Pons (tissue), 1 donor: ENCODE measurements at places on chromosomes 7 and 10.

GRCh38 chr7:129707910-129708499 lies 96.5 kb downstream of the NRF1 start:
- DNase-seq: no peak

- DNase-seq: no peak
Measured at GRCh38 chr10:75746356-75746755, 314.9 kb downstream of the LRMDA start.

DNA sequence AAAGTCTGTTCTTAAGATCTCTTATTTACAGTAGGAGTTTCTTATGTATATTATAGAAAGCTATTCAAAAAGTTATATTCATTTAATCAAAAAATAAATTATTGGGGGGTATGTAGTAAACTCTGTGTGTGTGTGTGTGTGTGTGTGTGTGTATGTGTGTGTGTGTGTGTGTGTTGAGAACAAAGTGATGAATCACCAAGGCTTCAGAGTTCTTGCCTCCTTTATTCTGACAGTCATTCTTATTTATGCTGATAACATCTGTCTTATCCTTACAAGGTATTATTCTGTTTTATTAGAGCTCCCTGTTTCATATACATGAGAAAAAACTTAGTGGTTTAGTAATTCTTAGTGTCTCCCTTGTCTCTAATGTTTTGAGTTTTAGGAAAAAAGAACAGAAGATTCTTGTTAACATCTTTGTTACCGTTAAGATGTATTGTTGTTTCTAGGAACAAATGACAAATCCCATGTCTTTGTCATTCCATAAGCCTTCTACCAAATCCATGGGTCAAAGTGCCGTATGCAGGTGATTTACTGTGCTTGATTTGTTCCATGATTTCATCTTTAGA lies 424.0 kb downstream of the EXOC4 start:
- no peak for DNase-seq

DNA sequence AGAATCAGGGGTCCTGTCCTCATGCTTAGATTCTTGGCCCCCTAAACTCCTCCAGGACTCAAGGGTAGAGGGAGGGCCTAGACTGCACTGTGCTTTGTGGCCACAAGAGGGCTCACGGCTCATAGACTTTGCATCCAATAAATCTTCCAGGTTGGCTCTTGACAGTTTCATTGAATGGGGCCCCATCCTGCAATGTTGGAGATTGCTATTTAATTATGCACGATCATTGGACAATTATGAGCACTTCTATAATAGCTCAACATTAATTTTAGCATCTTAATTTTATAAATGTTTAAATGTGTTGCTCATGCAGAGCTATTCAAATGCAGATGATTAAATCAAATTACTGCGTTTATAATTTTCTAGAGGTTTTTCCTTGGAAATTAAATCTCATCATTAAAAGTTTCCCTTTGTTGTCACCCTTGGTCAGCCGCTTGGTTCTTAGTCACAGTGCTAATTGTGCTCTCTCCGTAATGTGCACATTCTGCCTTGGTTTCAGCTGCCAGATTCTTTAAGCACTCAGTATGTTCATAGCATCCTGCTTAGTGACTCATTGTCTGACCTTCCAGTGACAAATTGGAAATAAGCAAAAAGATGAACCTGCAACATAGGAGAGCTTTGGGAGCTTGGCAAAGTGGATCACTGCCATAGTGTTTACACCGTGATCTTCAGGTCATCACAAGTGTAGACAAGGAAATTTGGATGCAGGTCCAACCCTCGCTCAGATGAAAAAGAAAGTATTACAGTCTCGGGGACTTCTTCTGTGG lies 33.4 kb upstream of the PLPP4 start:
- peak; percentile 55 for DNase-seq

GRCh38 chr7:139695588-139695987 lies 82.2 kb downstream of the HIPK2 start:
- no peak for DNase-seq

GRCh38 chr10:95314192-95314918 lies 23.6 kb upstream of the PDLIM1 start:
- DNase-seq: no peak

GRCh38 chr10:13347500-13348156 lies 465 bp downstream of the SEPHS1 start:
- peak; percentile 69 for DNase-seq

DNA sequence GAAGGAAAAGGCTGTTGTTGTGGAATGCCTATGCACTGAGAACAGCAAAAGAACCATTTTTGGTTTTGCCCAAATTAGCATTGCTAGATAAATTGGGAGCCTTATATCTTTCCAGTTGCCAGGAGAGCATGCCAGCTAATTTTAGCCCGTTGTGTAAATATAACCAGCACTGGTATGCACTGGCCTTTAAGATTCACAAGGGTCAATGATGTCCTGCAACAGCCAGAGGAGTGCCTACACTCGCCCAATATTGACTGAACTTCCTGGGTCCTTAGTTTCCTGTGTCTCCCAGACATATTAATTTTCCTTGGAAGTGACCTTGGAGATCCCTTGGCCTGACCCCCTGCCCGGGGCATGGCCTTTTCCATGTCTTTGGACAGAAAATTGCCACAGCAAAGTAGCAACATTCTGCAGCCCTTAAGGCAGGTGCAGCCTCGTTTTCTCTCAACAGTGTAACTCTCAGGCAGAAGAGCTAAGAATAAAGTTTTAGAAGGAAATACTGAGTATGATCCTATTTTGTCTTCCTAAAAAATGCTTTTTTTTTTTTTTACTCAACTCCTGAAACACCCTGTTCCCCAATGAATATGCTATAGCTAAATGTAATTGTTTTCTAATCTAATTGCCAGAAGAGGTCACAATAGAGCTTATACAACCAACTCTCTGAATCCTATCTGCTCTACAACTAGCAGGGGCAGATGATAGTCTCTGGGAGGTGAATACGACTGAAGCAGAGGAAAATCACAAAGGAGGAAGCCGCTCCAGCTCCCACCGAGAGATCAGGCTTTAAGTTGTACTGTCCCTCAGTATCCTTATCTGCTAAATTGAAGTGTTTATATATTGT lies 131.9 kb upstream of the PCGF5 start:
- peak; percentile 74 for DNase-seq

- DNase-seq: no peak
Measured at GRCh38 chr10:131850383-131850870, 50.4 kb upstream of the PPP2R2D start.

GRCh38 chr7:102454468-102454867 lies 10.2 kb downstream of the ALKBH4 start:
- no peak for DNase-seq

- peak; percentile 57 for DNase-seq
Measured at GRCh38 chr7:65980478-65981250, 1.3 kb downstream of the GUSB start.

DNA sequence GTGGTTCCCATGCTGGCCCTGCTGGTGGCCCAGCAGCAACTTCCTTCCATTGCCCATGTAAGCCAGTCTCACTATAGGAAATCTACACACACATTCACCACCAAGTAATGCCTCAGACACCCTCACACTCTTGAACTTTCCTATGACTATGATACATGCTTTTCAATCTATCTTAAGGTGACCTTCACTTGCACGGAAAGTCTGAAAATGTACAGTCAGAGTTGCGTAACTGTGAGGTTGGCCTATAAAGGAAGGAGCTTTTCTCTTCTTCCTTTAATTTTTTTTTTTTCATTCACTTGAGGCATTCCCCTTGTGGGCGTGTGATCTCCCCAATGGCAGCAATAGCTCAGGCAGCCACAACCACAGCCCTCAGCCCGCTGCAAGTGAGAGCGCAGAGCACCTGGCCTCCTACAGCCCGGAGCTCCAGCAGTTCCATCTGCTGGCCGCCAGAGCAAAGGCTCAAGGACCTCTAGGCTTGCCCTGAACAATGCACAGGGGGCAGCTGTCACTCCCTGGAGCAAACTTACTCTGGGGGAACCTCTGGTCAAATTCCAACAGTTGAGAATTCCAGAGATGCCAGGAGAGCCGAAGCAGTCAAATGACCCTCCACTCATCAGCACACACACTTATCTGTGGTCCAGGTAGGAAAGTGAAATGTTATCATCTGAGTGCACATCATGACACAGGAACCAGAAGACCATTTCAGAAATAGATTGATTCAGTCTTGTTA lies 123.1 kb upstream of the ADO start:
- DNase-seq: no peak

DNA sequence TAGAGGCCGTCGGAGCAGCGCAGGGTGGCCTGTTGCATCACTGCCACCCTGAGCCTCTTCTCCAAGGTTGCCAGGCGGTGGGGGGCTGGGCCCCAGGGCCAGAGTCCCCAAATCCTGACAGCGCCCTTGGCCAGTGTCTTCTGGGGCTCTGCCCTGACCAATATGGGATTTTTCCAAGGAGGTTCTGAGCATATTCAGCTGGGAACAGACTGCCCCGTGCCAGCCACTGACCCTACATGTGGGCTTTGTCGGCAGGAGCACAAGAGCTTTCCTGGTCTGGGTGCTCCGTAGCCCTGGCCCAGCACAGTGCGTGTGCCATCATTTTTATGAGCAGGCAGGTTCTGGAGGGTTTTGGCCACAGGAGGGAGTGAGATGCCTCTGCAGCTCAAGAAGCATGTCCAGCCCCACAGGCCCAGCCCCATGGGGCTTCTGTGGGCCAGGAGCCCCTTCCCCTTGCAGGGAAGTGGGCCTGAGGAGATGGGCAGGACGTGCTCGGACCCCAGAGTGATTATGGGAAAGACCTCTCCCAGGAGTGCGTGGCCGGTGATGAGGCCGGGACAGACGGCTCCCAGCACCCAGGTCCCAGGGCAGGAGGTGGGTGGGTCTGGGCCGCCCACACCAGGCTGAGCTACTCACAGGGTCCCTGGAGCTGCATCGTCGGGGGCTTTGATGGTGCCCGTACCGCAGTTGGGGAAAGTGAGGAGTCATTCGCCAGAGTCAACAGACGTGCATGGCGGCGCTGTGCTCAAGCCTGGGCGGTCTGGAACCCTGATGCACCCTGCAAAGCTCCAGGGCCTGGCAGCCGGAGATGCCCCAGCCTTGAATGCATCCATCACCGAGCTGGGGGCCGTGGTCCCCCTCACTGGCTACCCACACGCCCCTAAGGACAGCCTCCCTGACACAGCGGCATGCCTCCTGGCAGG lies 66.6 kb downstream of the PWWP2B start:
- DNase-seq: no peak

DNA sequence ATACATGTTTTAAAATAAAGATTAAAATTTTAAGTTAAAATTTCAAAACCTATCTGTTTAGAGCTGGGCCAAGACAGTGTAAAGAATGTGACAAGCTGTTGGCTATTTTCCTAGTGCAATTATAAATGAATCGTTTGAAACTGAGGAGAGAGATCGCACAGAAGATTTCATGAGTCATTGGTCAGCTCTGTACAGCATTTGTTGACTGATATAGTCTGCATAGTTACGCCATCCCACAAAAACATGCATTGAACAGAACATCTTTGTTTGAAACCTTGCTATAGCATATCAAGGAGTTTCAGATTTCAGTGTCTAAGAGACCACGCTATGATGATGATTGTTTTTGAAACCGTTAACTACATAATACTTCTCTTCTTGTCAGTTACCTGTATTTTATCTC lies 1.3 kb upstream of the C10orf67 start:
- DNase-seq: peak; percentile 85

- DNase-seq: no peak
Measured at GRCh38 chr7:93117327-93117726, 452 bp downstream of the SAMD9 start.

GRCh38 chr7:26657206-26657641 lies 207.2 kb downstream of the SKAP2 start:
- peak; percentile 27 for DNase-seq

GRCh38 chr10:14686356-14686755 lies 88.3 kb downstream of the FAM107B start:
- no peak for DNase-seq

DNA sequence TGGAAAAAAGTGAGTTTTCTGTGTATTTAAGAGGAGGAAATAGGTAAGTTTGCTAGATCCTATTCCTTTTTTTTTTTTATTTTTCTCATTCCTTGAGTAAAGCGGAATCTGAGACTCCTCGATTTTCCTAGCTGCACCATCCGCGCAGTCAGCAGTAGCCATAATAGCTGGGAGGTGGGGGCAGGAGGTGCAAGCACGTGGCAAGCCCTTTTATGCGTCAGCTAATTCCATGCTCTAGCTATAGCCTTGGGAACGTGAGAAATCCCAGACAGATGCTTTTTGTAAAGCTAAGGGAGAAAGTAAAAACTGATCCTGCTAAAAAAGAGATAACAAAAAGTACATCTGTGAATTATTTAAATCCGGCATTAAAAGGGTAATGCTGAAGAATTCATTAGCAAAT lies 33.2 kb upstream of the TPK1 start:
- no peak for DNase-seq

GRCh38 chr7:130723784-130724183 lies 10.2 kb downstream of the KLF14 start:
- DNase-seq: no peak

GRCh38 chr7:136324073-136324704 lies 347.0 kb upstream of the MTPN start:
- no peak for DNase-seq

DNA sequence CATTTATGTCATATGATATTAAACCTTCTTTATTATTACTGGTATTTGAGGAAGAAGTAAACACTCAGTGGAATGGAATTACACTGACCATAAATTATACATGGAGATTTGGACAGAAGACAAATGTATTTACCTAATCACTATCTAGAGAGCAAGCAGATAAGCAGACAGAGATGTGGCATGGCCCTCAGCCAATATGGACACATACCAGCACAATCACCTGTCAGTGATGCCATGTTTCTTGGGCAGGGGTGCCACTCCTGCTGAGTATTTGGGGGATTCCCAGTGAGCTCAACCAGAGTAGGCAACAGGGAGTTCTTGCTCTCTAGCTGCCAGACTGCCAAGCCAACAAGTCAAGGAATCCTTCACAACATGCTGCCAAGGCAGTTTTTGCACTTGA lies 866.3 kb upstream of the LRRN3 start:
- no peak for DNase-seq

DNA sequence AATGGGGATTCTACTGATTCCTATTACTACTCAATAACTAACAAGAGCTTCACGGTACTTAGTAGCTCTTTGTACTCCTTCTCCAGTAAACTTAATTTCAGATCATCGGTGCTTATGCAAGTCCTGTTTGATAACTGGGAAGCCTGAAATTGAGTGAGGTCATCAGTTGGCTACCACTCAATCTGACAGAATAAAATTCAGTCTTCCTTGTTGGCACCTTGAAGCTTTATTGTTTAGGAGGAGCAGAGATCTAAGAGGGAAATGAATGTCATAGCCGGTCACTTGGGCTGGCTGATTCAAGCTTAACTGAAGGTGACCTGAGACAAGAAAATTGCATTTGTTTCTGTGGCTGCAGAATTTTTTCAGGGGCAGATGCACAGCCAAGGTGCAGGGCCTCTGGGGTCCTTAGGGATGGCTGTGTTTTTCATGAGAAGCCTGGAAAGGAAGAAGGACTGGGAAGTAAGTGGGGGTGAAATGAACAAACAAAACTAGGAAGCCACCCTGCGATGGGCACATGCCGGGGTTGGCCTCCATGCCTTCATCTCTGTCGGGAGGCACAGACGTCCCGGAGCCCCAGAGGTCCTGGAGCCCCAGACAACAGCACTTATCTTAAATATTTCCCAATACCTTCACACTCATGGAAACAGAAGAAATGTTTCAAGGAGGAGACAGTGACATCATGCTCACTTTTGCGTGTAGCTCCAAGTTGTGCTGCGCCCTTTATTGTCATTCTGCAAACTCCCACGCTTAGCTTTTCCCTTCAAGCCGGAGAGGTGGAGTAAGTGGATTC lies 85.0 kb upstream of the KIF5B start:
- DNase-seq: no peak

- DNase-seq: peak; percentile 71
Measured at GRCh38 chr10:112562809-112563663, 116.0 kb downstream of the VTI1A start.
